BE2C (cell line): ENCODE measurements at places on chromosomes 5 and 9.

DNA sequence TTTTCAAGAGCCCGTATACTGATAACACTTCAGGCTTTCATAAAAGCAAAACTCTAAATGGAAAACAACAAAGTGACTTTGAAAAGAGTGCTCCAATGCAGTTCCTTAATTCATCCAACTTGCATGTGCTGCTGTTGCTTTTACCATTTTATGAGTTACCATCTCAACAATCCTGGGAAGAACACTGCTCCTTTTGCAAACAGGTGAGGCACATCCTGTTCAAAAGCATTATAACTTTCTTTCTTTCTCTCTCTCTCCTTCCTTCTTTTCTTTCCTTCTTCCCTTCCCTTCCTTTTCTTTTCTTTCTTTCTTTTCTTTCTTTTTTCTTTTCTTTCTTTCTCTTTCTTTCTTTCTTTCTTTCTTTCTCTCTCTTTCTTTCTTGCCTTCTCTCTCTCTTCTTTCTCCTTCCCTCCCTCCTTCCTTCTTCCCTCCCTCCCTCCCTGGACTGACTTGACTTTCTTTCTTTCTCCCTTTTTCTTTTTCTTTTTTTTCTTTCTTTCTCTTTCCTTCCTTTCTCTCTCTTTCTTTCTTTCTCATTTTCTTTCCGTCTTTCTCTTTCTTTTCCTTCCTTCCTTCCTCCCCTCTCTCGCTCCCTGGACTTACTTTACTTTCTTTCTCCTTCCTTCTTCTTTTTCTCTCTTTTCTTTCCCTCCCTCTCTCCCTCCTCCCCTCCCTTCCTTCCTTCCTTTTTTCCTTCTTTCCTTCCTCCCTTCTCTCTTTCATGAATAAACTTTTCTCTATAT lies 11.2 kb upstream of the PARP8 start:
- no peak for DNase-seq

GRCh38 chr5:108881133-108881532 lies 133.4 kb downstream of the FER start:
- no peak for DNase-seq

GRCh38 chr9:99433555-99433954 lies 211.5 kb downstream of the SEC61B start:
- peak; percentile 71 for DNase-seq

DNA sequence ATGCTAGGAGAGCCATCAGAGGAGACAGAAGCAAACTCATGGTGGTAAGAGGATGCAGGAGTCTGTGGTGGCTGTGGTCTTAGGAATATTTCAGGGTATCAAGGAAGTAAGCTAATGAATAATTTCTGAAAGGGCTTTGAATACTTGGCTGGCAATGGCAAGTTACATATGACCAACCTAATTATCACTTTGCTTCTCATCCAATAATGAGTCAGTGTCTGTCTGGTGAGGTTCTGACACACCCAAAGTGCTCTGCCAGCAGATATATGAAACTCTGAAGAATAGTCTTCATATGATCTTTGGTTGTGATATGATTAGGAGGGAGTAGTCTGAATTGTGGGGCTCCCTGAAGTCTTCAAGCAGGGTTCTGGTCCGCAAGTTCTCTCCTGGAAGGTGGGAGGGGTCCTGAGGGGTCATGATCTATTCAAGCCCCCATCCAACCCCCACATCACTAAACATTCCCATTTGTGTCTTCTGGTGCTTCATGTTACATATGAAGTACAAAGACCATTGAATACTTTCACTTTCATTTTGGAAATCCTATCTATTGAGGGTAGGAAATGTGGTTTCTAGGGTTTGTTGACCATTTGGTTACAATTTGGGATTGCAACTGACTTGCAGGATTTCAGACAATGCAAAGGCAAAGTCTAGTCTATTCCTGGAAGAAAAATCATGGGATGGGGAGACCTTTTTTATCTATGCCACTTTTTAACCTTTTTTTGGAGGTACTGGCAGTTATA lies 199.9 kb upstream of the CDKN2B start:
- DNase-seq, result no peak

DNA sequence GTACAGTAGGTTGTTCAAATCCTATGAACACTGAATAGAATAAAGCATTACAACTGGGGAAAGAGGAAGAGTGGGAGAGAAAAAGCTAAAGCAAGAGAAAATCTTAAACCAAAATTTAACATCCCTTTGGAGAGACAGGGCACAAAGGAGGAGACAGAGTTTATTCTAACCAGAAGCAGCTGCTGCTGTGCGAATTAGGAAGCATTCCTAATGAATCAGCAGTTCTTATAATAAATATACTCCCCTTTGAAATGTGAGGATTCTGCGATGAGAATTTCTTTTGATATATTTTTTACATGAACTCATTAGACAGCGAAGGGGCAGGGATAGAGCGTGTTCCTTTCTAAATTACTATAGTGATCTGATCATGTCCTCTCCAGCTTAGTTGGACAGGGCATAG lies 233.4 kb downstream of the DENND1A start:
- DNase-seq, result no peak

DNA sequence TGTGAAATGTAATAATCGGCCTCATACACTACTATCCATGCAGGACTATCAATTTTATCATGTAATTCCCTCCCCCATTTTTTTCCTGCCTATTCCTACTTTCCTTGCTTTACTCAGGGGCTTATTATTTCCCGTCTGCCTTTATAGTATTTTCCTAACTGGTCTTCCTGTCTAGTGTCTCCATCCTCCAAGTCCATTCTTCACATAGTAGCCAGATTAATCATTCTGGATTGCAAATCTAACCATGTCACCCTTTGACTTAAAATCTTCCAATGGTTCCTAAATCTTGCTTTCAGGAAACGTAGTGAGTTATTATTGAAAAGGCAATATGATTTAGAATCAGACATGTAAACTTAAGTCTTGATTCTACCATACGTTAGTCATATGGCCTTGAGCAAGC lies 307.4 kb upstream of the HAPLN1 start:
- DNase-seq, result no peak

- DNase-seq, result no peak
Observed at GRCh38 chr9:270657-271237, 56.1 kb downstream of the DOCK8 start.

DNA sequence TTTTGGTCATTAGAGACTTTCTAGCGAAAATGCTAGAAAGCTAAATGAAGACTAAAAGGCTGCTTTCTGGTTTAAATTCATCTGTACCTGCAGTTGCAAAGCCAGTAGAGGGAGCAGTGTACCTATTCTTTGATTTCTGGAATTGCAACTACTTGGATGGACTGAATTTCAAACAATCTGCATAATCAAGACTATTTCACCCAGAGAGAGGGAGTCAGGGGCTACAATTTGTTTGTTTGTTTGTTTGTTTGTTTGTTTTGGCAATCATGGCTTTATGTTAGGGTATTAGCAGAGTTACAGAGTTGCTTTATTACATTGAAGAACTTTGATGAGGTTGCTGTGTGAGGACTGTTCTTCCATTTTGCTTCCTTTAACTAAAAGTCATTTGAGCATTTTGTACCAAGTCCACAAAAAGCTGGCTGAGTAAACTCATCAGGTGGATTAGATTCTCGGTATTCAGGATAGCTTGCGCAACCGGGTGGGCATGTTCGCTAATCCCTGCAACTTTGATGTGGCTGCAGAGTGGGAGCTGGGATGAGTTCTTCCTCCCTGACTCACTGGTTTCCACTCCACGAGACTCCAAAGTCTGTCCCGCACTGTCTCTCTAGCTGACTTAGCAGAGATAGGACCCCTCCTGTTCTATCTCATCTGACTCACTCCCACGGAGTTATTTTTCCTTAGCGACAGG lies 80.0 kb upstream of the TUT7 start:
- no peak for DNase-seq
